ENCODE measurements at places on chromosomes 2 and 18. TPM values are rescaled to one million over a fixed set of nuclear protein-coding genes. Genes with fewer than 3 reads are reported as not detected.

DNA sequence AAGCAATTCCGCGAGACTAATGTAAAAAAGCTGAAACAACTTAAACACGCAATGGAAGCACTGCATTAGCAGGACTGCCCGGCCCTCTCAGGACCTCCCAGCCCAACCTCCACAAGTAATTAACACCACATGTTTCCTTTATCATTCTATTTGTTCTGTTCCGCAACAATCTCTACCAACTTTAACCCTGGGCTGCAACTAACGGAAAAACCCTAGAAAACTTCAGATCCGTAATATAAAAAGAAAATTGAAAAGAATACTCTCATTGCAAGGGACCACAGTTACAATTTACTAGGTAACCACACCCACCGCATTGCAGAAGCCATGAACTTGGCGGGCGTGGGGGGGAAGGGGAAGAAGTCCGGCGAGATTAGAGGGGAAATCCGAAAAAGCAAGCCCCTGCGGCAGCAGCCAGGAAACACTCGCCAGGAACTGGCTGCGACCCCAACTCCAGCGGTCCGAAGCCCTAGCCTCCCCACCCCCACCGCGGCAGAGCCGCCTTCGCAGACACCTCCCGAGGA lies 1.2 kb downstream of the EPB41L3 start:
- no peak for DNase-seq

DNA sequence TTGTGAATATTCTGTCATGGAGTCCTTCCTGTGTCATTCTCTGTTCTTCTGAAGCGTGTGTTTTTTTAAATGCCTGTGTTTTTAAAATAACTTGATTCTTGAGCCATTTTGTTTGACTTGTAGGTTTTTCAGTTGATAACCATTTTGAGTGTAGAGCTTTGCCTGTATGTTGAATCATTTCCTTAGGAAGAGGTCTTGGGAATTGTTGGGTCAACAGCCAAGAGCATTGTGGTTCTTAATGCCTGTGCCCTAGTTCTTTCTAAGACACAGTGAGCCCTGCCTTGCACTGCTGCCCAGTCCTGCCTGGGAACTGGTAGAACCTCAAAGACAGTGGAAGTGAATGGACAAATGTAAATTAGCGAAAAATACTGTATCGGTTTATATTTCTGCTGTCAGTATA lies 25.9 kb downstream of the RAB12 start:
- no peak for DNase-seq

DNA sequence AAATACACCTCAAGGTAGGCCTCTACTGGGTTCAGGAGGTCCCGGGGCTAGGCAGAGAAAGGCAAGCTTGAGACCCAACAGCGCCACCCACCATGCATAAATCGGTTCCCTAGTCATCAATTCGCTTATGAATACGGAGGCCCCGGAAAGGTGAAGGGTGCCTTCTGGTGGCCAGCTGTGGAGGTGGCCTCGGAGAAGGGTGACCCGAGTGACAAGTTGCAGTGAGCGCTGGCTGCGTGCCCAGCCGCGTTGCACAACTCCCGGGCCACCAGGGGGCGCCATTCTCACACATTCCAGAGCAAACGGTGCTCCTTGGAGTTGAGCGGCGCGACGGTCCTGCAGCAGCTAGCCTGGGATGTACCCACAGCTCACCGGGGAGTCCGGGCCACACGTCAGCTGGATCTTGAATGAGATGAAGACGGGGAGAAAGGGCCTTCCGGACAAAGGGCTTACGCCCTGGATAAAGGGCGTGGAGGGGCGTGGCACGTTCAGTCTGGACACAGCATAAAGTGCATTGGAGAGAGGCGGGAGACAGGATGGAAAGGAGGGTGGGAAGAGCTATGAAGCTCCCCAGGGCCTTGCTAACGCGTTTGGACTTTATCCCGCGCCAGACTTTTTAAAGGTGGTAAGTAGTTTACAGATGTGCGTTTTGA lies 20.4 kb downstream of the TMSB10 start:
- peak; percentile 97 for DNase-seq

The HOXD12 gene
- total RNA-seq, result not detected

DNA sequence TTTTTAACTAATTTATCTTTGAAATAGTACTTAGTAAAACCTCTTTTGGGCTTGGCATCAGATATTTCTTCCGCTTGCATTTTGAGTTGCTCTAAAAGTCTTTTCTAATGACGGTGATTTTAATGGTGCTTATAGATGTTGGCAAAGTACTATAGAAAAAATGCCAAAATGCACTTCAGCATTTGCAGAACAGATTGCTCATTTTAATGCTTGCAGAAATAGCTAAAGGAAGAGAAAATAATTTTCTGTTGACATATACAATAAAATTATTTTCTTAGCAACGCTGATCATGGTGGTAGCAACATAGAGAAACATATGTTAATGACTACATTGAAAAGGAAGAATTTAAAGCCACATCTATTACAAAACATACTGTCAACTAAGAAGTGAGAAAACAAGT lies 170.7 kb downstream of the STK39 start:
- DNase-seq, result no peak
